ENCODE measurements at places on chromosomes 5 and 9. TPM values are rescaled to one million over a fixed set of nuclear protein-coding genes. Genes with fewer than 3 reads are reported as not detected.

Gene CCIN
- total RNA-seq, result not detected

Gene PLPPR1
- not detected for total RNA-seq

Gene PCDHA13
- total RNA-seq, result not detected

Gene RNF130
- total RNA-seq, result 10.0 TPM

Gene STK32A
- total RNA-seq, result not detected

Gene PCDHGB6
- total RNA-seq, result not detected

Gene RAB14
- total RNA-seq, result 61.0 TPM

Gene GPR21
- total RNA-seq, result not detected

Gene GCNT4
- total RNA-seq, result 1.7 TPM

Gene EIF4E1B
- total RNA-seq, result not detected

DNA sequence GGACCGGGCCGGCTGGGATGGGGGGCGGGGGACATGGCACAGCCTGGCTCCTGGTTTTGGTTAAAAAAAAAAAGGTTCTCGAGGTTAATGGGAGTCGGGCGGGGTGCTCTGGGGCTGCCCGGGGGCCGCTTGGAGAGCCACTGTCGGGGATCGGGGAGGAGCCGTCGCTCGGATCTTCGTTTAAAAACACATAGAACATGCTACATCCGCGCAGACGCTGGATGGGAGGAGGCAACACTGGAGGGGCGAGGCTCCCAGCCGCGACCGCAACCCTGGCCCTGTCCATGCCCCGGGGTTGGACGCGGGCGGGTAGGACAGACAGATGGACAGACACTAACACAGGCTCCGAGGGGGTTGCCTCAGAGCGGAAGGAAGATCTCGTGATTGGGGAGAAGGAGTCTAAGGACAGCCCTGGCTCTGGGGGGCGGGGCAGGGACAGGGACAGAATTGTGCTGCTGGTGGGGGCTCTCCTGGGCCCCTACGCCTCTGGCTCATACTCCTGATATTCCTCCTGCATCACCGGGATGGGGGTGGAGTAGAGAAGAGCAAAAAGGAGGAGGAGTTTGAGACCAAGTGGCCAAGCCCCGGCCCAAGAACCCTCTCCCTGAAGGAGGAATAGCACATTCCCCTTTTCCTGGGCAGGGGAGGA is 9.9 kb downstream of the SNCB start:
- DNase-seq, result no peak

GRCh38 chr5:14231156-14231555 is 88.0 kb downstream of the TRIO start:
- no peak for DNase-seq

GRCh38 chr5:68288707-68289134 is 73.2 kb downstream of the PIK3R1 start:
- no peak for DNase-seq

- DNase-seq, result no peak
Measured at GRCh38 chr9:87547671-87548081, 50.0 kb downstream of the DAPK1 start.

DNA sequence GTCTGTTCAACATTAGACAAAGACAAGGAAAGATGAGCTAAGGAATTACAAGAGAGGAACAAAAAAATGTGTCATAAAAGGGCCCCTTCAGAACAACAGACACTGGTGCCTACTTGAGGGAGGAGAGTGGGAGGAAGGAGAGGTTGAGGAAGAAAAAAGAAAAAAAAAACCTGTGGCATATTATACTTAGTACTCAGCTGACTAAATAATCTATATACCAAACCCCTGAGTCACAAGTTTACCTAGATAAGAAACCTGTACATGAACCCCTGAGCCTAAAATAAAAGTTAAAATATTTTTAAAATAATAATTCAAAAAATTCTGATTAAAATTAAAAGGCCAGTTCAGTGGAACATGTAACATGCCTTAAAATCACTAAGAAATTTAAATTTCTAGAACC is 107.3 kb downstream of the MTREX start:
- no peak for DNase-seq

GRCh38 chr9:131197160-131197911 is 72.0 kb downstream of the NUP214 start:
- no peak for DNase-seq

DNA sequence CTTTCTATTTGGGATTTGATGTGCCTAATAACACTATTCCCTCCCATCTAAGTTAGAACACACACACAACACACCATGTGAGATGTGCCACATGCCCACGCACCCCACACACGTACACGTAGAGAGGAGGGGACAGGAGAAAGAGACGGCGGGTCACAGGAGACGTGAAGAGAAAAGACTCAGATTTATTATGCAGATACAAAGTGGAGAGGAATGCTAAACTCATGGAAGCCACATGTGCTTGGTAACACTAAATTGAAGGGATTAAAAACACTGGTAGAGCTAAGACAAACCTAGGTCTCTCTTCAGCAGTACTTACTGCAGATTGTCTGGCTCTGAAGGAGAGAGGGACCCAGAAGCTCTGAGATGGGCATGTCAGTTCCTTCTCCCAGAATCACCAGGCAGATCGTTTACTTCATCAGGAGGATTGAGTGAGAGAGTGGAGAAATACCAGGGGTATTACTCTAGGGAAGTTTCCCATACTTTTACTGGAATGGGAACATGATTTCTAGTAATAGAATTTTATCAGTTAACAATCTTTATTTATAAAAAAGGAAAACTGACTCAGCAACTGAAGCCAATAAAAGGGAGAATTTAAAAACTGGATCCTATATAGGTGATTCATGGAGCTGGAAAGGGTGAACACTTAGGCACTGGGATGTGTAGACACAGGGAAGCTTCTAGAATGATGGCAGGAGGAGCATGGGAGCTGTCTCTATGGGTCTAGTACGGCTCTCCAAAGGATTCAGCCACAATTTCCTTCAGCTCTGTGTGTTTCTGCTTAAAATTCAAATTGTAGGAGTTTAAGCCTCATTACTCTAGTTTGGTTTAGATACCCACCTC is 139.4 kb downstream of the MACIR start:
- DNase-seq, result no peak

DNA sequence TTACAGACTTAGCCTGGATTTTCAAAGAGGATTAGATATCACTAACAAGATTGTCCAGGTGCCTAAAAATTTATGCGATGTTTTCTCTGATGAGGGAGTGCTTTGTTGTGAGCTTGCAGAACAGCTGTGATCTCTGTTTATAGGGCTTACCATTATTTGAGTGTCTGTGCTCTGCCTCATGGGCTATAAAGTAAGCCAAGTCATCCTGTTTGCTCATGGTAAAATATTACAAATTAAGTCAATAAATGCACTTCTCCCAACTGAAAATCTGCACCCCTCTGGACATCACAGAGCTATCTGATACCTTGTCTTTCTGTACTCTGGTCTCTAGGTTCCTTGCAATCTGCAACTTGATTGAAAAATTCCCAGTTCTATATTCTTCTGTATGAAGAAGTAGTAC is 293.4 kb upstream of the ACTBL2 start:
- no peak for DNase-seq

DNA sequence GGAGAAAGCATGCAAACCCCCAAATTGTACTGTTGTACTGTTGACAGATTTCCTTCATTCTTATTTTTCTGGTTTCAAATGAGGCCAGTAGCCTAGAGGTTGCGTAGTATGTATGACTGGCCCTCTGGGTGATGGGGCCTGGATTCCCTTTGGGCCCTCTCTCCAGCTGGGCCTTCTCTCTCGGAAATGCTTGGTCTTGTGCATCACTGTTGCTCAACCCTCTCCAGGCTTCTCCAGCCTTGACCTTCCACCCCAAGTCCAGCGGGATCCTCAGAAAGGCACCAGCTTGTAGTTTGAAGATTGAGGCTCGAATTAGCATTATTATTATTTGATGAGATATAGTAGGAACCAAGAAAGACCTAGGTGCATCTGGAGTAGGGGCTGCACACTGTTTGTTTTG is 87.0 kb downstream of the ANGPTL2 start:
- DNase-seq, result no peak

GRCh38 chr5:137335493-137335892 is 163.6 kb downstream of the SPOCK1 start:
- no peak for DNase-seq

- peak; percentile 19 for DNase-seq
Measured at GRCh38 chr5:126339215-126339805, 83.9 kb upstream of the GRAMD2B start.

DNA sequence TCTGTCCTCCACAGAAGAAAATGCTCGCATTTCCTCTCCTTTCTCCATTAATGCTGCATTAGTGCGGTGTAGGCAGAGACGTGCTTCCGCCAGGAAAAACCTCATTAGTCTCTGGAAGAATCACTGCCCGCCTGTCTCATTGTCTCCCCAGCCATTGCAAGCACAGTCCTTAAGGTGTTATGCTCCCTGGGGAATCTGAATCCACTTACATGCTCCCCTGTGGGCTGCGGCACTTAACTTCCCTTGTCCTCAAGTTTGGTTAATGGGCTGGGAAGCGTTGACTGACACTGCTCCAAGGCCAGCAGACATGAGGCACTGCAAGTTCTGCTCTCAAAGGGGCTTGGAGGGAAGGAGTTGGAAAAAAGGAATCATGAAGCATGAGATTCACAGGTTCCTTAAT is 41.6 kb downstream of the TARS1 start:
- no peak for DNase-seq

- DNase-seq, result no peak
Measured at GRCh38 chr9:132041798-132042197, 37.9 kb downstream of the MED27 start.

GRCh38 chr5:94445726-94446125 is 172.7 kb downstream of the KIAA0825 start:
- no peak for DNase-seq

DNA sequence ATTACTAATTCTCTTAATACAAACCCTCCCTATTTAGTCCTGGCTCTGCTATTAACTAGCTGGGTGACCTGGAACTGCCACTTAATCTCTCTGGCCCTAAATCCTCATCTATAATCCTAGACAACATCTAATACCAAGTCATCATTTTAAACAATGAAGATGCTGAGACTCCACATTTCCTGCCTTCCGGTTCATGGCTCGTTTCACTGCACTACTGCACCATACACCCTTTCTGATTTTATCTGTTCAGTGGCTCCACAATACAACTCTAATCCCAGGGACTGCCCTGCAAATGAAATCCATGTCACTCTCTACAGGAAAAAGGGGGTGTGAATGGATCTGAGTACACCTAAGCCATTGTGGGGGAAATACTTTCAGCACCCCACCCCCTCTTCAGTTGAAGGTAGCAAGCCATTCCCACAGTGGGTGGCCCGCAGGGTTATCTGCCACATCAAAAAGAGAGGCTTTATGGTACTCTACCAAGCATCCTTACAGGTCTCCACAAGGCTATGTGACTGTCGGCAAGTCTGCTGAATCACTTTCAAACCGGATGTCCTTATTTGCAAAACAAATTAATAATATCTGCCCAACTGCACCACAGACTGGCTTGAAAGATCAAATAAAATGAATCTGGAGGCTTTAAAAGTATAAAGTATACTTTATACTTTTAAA is 89.5 kb downstream of the EPB41L4A start:
- DNase-seq, result peak; percentile 3

DNA sequence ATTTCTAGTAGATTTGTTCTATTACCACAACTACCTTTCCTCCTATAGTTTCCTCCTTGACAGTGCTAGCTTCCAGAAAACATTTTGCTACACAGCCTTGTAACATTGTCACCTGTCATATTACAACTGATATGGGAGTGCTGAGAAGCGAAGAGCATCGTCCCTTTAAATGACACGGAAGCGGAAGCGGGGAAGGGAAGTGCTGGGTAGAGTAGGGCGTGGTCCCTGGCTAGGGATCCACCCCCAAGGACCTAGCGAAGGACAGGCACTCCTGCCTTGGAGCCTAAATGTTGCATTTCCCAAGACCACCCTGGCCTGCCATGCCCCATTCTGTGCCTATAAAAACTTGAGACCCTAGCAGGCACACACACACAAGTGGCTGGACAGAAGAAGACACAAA is 57.4 kb upstream of the RANBP6 start:
- no peak for DNase-seq

GRCh38 chr5:148403344-148403743 is 19.6 kb downstream of the FBXO38 start:
- no peak for DNase-seq

- no peak for DNase-seq
Measured at GRCh38 chr5:132261881-132262845, 4.7 kb downstream of the PDLIM4 start.

GRCh38 chr5:9699681-9700080 is 69.5 kb upstream of the TAS2R1 start:
- DNase-seq, result no peak

DNA sequence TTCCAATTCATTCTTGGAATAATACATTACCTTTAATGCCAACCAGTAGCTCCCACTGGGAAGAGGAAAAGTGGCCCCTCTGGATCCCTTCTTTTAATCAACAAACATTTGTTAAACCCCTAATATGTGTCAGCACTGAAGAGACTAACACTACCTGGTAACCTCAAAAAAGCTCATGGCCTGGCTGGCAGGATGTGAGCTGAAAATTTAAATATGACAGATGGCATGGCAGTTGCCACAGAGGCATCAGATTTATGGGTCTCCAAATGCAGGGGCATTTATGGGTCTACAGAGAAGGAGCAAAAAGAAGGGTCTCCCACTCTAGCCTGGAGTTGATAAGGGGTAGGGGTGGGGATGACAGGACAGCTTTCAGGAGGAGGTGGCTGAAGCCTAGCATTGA is 12.5 kb downstream of the DNAH5 start:
- no peak for DNase-seq

GRCh38 chr5:52811067-52811749 is 23.5 kb downstream of the ITGA1 start:
- no peak for DNase-seq

GRCh38 chr5:132787076-132787475 is 10.0 kb upstream of the SEPTIN8 start:
- no peak for DNase-seq

DNA sequence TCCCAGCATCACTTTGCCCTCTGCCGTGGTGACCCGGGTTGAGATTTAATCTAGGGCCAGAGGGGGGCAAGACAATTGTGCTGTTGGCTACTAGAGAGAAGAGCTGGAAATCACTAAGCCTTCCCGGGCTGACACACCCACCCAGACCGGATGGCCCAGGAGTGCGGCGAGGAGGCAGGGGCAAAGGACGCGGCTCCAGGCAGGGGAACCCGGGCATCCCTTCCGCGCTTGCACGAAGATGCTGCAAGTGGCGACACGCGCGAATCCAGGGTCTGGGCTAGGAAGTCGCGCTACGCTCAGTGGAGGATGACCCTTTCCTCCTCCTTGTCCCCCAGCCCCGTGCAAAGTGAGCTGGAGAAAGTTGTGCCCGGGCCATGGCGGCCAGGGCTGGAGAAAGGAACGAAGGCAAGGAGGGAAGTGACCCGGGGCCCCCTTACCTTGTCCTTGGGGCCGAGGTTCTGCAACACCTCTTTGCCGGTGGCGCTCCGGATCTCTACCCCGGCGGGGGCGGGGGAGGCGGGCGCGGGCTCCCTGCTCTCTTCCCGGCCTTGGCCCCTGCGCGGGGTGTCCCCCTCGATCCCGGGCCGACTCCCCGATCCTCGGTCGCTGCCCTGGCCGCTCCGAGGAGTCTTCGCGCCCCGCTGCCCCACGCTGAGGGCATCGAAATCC is 693 bp downstream of the DPYSL3 start:
- no peak for DNase-seq

DNA sequence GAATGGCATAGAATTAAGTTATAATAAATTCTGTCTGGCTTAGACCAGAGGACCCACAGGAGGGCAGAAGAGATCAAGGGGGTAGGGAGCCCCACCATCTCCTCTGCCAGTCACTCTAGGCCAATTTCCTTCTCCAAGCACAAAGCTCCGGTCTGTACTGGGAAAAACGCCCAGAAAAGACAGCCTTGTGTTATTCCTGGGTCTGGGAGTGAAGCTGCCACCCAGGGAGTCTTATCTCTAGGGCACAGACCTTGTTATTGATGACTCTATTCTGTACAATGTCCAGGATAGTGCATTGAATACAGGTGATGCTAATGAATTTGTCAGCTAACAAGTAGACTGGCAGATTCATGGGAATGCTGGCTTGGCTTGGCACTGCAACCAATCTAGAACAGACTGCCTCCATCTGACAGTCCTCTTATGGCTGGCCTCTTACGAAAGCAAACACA is 60.7 kb downstream of the MED27 start:
- no peak for DNase-seq

All from activated naive CD8-positive, alpha-beta T cell treated with anti-CD3 and anti-CD28 coated beads for 36 hours (primary cell).